Stimulated activated CD4-positive, alpha-beta T cell treated with anti-CD3 and anti-CD28 coated beads, TNF-alpha, amount 100 ng/mL, for 24 hours (primary cell): ENCODE measurements at places on chromosomes 11 and 22.

GRCh38 chr11:79294845-79295731 lies 145.7 kb downstream of the TENM4 start:
- no peak for DNase-seq

DNA sequence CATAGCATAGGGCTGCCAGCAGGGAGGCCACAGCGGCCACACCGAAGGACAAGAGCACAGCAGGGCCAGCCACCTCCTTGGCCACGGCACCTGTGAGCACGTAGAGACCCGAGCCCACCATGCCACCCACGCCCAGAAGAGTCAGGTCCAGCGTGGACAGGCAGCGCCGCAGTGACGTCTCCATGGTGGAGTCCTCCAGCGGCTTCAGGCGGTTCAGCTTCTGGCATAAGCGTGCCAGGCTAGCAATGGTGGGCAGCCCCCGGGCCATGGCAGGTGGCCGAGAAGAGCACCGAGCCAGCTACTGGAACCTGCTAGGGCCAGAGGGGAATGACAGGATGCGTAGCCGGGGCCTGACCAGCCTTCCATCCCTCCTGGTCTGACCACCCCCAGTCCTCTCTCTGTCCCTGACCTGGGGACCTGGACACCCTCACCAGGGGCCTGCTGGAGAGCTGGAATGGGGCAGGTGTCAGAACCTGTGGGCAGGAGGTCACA lies 770 bp downstream of the SLC7A4 start:
- no peak for DNase-seq

DNA sequence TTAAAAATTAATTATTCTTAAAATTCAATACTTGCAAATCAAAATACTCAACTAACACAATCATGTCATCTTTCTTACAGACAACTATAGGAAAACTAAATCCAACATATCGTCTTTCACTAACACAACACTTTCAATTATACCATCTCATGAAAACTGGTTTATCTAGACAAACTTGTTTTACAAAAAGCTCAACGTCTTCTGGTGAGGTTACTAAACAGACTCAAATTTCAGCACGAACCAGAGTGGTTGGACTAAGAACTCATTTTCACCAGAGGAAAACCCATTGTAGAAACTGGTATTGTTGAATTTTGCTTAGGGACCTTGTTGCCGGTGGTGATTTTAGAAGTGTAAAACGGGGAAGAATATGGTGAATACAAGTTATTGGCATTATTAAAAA lies 52.2 kb downstream of the NUP98 start:
- DNase-seq, result no peak

GRCh38 chr22:17268501-17269223 lies 49.4 kb upstream of the ADA2 start:
- no peak for DNase-seq

DNA sequence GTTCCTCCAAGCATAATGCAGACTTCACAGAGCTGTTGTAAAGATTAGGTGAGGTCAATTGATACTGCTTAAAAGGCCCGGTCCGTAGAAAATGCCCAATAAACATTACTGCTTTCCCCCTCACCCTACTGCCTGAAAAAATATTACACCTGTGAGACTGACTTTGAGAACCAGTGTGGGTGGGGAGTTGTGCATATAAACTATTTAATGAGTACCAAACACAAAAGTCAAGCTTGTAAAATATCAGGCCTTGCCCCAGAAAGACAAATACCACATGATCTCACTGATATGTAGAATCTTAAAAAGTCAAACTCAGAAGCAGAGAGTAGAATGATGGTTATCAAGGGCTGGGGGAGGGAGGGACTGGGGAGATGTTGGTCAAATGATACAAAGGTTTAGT lies 46.7 kb downstream of the C22orf42 start:
- no peak for DNase-seq

GRCh38 chr11:73759610-73760134 lies 1.2 kb downstream of the RAB6A start:
- no peak for DNase-seq

- DNase-seq, result no peak
These were observed 37.7 kb downstream of the NTM start for GRCh38 chr11:131408025-131408640.

- DNase-seq, result no peak
These were observed 98.4 kb downstream of the ZNF280B start for GRCh38 chr22:22410121-22410520.

DNA sequence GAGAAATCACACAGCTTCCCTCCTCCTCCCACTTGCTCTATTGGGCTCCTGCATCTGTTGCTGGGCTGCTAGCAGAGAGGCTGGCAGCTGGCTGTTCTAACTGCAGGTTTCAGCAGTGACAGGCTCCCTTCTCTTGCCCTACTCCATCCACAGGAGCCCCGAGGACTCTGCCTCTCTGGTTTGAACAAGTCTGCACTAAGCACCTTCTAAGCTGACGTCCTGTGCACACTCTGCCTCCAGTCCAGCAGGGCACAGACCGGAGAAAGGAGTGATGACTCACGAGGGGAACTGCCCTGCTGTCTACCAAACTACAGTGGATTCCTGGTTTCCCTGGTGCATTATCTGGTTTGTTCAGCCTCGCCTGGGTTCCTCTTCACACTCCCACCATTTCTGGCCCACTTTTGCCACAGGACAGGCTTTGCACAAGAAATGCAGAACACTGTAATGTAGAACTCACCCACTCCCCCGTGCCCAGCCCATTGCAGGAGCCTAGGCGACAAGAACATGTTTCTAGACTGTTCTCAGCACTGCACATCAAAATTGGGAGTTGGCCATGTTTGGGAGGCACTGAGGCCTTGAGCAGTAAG lies 26.0 kb downstream of the IL10RA start:
- no peak for DNase-seq

DNA sequence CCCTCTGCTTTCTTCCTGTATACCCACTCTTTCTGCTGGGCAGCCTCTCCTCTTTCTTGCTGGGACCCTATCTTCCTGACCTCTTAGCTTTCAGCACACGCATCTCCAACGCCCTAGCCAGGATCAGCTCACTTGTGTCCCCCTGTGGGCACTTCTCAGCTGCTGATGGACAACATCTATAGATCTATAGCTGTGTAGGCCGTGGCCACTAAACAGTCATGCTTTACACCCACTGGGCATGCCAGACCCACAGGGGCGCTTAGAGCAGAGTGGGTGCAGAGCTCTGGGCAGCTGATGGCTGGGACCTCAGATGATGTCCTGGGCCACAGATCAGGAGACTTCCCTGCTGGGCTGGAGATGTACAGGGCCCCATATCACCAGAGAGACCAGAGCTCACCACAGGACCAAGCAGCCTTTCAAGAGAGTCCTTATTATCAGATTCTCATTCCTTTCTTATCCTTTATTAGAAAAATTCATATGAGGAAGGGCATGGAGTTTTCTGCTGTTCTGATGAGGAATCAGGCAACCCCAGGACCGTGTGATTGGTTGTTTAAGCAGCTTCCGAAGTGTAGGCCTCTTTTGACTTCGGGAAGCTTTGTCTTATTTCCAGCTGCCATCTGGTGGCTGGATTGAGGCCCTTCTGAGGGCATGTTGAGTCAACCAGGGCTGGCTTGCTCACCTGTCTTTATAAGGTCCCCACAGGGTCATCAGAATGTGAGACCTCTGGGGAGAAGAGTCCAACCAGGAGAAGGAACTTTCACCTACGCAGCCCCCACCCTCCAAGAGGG lies 60.5 kb downstream of the OSBP2 start:
- DNase-seq, result peak; percentile 12

- DNase-seq, result no peak
These were observed 26.5 kb downstream of the SYT7 start for GRCh38 chr11:61554172-61554988.

DNA sequence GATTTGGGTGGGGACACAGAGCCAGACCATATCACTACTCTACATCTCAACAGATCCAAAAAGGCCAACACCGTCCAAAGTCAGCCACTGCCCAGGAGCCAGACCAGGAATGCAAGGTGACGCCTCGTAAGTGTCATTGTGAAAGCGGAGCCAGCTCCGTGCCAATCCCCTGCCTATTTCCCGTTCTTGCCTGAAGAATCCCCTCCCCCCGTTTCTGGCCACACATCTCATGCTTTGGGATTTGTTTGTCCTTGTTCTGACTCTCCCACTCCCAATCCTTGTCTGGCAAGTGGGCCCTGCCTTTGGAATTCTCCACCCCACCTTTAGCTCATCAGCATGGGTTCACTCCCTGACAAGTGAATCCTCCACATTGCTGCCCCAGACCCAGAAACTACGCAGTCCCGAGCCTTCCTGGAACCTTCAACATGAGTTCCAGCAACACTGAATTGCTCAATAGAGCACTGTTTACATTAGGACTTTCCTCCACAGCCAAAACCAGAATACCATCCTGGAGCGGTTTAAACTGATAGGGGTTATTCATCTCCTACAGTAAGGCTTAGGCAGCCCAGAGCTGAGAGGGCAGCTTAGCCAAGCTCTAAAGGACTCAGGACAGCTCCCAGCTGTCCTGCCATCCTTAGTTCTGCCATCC lies 6.0 kb upstream of the SLC35C1 start:
- no peak for DNase-seq

- peak; percentile 28 for DNase-seq
These were observed 8.4 kb downstream of the LRRC10B start for GRCh38 chr11:61516675-61517572.

GRCh38 chr11:101516546-101516945 lies 67.3 kb downstream of the TRPC6 start:
- DNase-seq, result no peak

DNA sequence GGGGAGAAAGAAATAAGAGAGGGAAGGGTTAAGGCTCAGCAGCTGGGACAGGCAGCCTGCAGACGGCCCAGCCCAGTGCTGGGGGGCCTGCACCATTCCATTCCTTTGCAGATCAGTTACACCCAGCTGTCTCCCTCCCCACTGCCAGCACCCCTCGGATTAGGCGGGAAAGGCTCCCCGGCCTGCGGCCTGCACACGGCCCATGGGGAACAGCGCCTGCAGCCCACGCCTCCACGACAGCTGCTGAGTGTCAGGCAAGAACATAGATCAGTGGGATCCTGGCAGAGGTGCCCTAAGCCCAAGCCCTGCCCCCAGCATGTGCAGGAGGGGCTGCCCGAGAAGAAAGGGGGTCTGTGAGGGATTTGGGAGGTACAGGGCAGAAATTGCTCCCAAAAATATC lies 65.8 kb upstream of the MYOD1 start:
- no peak for DNase-seq

DNA sequence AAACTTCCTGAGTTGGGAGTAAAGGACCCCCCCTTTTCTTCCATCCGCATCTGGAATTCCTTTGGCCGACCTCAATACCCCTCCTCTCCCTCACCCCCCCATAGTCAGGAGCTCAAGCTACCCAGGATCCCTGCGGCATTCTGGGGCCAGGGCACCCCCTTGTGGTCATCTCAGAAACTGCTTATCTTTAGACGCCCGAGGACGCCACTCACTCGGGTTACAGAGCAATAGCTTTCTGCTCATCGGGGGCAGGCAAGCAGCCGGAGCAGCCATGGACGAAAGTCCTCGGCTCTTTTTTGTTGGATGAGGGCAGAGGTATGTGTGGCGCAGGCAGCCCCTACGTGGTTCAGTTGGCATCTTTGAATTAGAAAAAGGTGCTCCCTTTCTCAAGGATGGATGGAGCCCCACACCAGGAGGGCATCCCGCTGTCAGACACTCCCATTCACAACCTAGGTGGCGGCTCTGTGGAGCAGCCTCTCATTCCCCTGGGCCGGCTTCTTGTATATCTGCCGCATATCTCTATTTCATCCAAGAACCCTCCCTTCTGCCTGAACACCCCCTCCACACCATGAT lies 2.3 kb downstream of the C1QTNF5 start:
- peak; percentile 45 for DNase-seq
